ENCODE measurements at places on chromosomes 3 and 15.

- no peak for DNase-seq
These were observed 1.6 kb upstream of the CALML4 start for GRCh38 chr15:68206711-68207151.

DNA sequence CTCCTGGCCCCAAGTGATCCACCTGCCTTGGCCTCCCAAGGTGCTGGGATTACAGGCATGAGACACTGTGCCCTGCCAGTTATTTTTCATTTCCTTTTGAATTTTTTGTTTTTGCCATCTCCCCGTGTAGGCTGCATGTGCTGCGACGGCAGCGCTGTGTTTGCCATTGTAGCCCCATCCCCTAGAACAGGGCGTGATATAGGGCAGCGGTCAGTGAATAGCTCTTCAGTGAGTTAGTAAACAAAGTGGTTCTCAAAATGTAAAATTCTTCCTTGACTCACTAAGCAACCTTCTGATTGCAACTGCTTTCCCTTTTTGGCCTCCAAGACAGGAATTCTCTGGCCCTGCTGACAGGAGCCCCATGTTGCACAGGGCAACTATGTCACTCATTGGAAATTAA is 138.1 kb upstream of the CTDSPL start:
- DNase-seq: no peak

GRCh38 chr3:151347432-151347831 is 18.1 kb upstream of the P2RY13 start:
- DNase-seq: no peak

DNA sequence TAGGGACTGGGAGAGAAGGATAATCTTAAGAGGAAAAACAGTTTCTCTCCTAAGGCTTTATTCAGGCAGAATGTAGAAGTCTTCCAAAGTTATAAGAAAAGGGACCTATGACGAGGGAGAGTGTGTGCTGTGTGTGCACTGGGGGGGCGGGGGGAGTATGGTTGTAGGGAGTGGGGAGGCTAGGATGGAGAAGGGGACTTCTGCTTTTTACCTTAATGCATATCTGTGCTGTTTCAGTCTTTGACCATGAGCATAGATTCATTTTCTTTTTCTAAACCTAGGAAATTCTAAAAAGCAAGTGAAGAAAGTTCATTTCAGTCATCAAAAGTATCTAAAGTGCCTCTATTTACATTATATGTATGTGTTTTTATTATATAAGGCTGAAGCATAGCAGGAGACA is 52.6 kb upstream of the RASA2 start:
- no peak for DNase-seq

- no peak for DNase-seq
These were observed 88.4 kb upstream of the RPL32 start for GRCh38 chr3:12929801-12930200.

- peak; percentile 10 for DNase-seq
These were observed 4.2 kb downstream of the HMCES start for GRCh38 chr3:129282727-129283327.

DNA sequence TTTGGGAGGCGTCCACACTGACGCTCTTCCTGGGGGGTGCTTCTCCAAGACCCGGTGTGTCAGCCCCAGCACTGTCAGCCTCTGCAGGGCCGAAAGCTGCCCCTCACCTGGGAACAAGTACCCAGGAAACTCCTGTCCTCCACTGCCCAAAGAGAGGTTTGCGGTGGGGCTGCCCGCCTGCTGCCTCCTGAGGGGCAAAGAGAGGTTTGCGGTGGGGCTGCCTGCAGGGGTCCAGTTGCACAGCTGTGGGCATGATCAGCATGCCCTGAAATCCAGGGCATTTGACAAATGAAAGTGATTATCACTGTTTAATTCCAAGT is 15.1 kb upstream of the SNRPA1 start:
- DNase-seq: no peak

- no peak for DNase-seq
These were observed 81.3 kb downstream of the APBA2 start for GRCh38 chr15:28967066-28967465.

DNA sequence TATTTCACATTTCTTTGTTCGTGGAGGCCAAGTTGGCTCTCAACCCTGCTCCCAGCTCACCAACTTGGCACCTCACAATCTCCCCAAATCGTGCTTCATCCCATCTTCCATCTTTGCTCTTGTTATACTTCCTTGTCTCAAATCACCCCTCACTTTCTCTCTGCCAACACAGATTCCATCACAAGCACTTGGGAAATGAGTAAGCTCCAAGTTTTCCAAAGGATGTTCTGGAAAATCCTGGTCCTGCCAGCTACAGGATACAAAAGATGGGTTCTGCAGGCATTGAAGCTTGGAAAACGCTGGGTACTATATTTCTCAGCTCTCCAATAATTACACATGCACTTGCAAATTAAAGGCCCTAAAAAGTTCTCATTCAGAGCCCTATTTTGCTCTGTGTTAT is 4.1 kb upstream of the TM4SF4 start:
- no peak for DNase-seq

GRCh38 chr3:72960812-72961518 is 35.6 kb upstream of the PPP4R2 start:
- DNase-seq: no peak

DNA sequence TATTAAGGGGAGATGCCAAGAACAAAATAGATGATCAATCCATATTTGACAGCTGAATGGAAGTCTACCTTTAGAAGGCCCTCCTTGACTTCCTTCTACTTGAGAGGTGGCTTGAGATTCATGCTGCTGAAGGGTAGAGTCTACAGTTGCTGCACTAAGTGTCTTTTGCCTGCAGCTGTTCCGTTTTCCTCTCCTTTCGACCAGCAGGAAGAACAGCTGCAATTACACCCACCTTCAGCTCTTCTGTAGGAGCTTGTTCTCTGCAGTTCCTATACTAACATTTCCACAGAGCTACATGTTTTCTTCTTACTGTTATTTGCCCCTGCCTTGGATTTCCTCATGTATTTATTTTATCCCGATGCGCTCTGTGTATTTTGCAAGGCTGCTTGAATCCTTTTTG is 79.1 kb downstream of the ARRDC4 start:
- no peak for DNase-seq

DNA sequence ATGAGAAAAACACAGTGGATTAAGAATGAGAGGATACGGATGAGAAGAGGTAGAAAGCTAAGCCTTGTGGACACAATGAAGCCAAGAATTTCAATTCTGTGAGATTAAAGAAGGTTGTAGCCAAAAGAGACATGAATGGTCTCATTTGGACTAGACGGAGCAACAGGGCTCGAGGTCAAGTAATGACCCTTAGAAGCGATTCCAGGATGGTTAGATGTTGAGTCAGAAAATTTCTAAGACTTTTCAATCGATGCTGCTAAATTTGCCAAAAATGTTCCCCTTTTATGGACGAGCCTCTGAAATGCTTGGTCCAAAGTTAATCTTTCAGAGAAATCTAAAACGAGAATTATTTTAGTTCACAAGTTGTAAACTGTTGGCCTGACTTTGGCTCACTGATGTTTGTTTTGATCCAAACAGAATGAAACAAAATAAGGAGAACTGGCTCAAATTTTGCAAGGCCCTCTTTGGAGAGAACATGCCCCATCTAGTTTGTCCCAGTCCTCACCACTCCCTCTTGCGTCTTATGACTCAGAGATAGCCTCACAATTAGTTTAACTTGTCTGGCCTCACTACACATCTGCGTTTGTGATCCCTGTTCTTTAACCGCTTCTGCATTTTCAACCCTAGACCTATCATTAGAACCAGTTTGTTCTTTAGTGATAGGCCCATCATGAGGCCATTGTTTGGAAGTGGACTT is 235.5 kb downstream of the PDZRN3 start:
- DNase-seq: no peak

- DNase-seq: no peak
These were observed 130.3 kb downstream of the MINAR1 start for GRCh38 chr15:79562403-79562815.

- DNase-seq: no peak
These were observed 72.2 kb downstream of the RPLP1 start for GRCh38 chr15:69524814-69525213.

GRCh38 chr3:192727032-192727847 is at the start of gene FGF12:
FGF12 (minus strand) TSS chr3:192727541.
- no peak for DNase-seq

DNA sequence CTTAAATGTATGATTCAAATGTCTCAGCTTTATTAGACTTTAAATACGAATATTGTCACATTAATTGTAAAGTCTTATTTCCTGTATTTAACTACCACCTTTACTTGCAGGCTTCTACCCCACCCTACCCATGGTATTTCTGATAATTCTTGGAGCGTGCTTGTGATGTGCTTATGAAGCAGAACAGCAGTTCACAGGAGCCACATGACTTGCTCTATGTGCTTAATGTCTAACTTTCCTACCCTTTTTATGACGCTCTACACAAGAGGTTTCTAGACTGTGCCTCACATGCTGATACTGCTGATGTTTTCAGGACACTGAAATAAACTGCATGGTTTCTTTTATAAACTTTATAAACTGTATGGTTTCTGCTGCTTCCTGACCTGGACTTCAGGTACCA is 553.5 kb upstream of the CCDC54 start:
- no peak for DNase-seq

- no peak for DNase-seq
These were observed 5.5 kb downstream of the DIS3L start for GRCh38 chr15:66298803-66299251.

DNA sequence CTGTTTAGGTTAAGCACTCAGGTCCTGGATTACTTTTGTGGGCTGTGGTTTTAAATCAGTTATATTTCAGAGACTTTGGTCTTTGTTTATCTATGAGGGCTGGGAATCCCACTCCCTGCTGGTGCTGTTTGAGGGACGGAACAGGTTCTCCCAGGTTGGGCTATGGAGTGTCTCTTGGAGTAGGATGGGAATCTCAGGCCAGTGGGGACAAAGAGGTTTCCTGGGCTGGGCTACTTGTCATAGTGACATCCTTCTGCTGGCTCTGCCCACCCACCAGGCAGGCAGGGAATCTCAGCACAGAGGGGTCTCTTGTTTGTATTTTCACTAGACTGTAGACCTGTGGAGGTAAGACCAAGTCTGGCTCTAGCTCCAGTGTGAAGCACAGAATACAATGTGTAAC is 47.2 kb upstream of the UBE3A start:
- no peak for DNase-seq

- no peak for DNase-seq
These were observed 67.1 kb downstream of the MAGI1 start for GRCh38 chr3:65971293-65972252.

GRCh38 chr15:39511916-39512260 is 69.0 kb upstream of the THBS1 start:
- DNase-seq: no peak

- no peak for DNase-seq
These were observed 9.1 kb upstream of the MFSD1 start for GRCh38 chr3:158792709-158793108.

DNA sequence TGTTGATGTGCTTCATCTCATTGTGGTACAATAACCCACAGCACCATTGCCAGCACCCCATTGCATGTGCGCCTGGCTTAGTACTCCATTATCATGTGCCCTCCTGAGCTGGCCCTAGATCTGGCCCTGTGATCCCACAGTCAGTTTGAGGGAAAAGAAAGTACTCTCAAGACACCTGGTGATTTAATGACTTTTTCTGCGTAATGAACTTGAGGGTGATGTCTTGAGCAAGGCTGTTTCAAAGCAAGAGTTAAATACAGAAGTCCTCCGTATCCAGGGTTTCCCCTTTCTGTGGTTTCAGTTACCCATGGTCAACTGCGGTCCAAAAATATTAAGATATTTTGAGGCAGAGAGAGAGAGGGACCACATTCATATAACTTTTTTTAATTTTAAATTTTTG is 16.3 kb downstream of the C3orf20 start:
- no peak for DNase-seq

DNA sequence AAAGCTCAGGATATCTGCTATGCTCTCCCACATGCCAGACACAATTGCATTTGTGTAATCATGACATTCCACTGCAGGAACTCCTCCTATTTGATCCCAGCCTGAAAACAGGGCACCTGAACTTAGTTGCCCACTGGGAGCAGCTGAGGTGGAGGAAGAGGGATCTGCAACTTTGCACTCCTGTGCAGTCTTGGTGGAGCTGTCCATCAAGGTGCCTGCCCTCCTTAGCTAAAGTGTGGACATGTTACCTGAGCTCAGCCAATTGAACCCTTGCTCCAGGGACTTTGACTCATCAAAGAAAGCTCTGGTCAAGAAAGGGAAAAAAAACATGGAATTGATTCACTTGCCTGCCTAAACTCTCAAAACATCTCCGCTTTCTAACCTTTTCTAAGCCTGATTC is 33.3 kb upstream of the TUBGCP5 start:
- DNase-seq: no peak

DNA sequence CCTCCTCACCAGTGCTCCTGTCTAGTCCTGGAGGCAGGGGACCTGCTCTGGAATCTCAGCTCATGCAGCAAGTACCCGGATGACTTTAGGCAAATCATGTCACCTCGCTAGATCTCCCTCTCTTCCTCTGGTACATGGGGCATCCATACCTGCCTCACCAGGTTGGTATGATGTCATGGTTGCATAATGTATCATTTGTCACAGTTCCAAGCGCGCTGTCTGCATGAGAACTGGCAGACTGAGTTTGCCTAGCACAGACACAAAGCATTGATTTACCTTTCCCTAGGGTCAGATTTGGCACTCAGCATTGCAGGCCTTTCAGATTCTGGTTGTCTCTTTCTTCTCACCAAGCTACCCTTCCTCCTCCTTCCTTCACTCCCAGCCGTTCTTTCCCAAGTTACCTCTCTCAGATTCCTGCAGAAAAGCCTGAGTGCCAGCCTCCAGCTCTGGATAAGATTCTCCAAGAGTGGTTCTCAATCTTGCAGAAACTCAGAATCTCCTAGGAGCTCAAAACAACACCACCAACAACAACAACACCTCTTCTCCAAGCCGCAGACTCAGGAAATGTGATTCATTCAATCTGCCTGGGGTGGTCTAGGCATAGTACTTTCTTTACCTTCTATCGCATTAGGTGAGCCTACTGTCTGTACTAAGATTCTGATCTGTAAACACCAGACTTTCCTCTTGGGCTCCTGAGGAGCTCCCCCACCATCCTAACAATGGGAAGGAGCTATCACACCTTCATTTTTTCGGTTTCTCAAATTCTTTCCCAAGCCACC is 29.5 kb downstream of the FAM43A start:
- DNase-seq: no peak

DNA sequence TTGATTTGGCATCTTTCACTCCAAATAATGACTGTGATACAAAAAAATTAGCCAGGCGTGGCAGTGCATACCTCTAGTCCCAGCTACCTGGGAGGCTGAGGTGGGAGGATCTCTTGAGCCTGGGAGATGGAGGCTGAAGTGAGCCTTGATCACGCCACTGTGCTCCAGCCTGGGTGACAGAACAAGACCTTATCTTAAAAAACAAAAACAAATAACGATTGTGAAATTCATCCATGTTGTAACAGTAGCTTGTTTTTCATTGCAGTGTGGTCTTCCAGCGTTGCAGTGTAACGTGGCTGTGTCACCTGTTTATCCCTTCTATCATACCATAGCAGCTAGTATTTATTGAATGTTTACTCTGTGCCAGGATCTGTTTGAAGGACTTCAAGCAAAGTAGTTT is 120.9 kb downstream of the ITPR1 start:
- no peak for DNase-seq

- no peak for DNase-seq
These were observed at the start of gene CP for GRCh38 chr3:149221783-149222517. CP (minus strand) TSS chr3:149221829; CDS start chr3:149221792, 37 bp downstream.

All from CD4-positive, alpha-beta T cell treated with Interleukin-6 for 4 hours (primary cell).